ENCODE measurements at places on chromosomes 5 and 9.

DNA sequence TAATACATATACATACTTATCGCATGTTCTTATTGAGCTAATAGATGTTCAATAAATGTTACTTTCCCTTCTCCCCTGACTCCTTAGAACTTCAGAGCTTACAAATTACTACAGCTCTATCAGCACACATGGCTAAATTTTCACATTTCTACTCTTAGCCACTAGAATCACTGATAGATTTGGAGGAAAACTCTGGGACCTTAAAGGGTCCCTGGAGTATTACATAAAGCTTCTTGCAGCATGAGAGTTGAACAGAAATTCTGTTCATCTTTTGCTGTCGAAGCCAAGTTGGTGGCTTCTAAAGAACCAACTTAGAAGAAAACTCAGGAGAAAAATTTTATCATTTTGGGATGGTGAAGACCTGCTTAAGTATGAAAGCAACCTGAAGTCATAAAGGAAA, 15.5 kb downstream of the B4GALT1 start:
- DNase-seq: no peak

DNA sequence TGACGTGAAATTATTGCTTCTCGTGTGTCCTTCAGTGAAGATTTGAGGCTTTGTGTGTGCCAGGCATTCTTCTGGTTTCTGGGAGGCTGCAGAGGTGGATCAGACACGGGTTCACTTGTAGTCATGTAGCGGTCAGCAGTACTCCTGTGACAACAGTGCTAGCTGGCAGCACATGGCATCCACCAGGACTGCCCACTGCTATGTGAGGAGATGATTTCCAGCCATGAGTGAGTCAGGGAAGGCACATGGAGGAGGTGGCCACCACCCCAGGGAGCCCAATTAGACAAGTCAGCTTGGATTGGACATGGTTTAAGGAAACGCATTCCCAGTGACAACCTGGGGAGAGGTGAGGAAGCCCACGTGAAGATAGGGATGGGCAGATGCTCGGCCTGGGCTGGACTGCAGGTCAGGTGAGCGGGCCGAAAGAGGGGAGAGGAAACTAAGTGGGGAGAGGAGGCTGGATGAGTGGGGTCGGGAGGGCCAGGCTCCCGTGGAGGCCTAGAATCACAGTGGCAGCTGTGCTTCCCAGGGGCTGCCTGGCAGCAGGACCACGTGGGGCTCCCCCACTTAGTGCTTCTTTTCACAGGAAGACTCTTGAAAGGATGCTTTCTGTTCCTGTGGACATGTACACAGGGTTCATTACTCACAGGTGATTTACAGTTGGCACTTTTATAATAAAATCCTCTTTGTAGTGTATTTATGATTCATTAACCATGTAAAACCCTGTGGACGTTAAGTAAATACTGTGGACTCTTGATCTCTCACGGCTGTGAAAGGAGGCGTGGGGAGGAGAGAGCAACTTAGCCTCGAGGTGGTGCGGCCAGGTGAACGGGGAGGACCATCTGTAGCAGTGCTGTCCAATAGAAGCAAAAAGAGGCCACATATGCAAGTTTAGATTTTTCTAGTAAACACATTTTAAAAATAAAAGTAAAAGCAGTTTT, 80.0 kb upstream of the OTULINL start:
- no peak for DNase-seq

- no peak for DNase-seq
Observed at GRCh38 chr5:122126177-122126755, 3.1 kb upstream of the ZNF474 start.

DNA sequence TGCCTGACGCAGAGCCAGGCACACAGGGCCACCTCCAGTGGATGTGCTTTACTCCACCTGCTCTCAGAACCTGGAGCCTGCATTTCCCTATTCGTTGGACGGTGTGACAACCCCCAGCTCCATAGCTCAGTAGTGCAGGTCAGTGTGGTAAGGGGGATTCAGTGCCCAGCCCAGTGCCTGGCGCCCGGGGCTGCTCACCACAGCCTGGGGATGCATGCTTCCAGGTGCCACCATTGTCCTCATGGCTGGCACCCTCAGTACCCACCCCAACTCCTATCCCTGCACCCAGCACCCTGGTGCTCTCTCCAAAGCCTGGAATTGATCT, 32.8 kb upstream of the ADAMTS2 start:
- DNase-seq: no peak

GRCh38 chr9:136202454-136203407, 2.2 kb downstream of the LHX3 start:
- DNase-seq: no peak

DNA sequence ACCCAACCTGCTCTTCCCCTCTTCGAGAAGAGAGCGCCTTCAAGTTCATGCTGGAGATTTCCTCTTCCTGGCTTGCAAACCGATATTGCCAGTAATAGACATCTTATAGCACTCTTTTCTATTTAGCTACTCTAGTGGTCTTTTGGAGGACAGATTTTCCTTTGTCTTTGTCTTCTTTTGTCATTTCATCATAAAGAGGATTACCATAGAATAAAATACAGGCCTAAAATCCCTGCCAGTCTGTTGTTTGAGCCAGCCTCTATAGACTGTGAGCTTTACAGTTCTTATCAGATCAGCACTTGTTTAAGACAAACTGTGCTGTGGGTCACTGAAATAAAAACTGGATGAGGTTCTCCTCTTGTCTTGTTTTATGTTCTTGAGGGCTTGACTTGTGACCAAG, 802.8 kb downstream of the NR2F1-AS1 start:
- DNase-seq: no peak

All from stimulated activated CD4-positive, alpha-beta T cell treated with anti-CD3 and anti-CD28 coated beads, Interleukin-15, amount 100 ng/mL, for 1 hour (primary cell).